GM04504 (cell line): ENCODE measurements at places on chromosomes 4 and X.

- DNase-seq: peak; percentile 20
Measured at GRCh38 chr4:133483600-133484246, 334.6 kb downstream of the PCDH10 start.

DNA sequence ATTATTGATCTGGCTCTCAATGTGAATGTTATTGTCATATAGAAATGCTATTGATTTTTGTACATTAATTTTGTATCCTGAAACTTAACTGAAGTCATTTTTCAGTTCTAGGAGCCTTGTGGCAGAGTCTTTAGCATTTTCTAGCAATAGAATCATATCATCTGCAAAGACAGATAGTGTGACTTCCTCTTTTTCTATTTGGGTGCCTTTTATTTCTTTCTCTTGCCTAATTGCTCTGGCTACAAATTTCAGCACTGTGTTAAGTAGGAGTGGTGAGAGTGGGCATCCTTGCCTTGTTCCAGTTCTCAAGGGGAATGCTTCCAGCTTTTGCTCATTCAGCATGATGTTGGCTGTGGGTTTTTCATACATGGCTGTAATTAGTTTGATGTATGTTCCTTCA lies 102.7 kb downstream of the SH3BGRL start:
- DNase-seq: no peak

DNA sequence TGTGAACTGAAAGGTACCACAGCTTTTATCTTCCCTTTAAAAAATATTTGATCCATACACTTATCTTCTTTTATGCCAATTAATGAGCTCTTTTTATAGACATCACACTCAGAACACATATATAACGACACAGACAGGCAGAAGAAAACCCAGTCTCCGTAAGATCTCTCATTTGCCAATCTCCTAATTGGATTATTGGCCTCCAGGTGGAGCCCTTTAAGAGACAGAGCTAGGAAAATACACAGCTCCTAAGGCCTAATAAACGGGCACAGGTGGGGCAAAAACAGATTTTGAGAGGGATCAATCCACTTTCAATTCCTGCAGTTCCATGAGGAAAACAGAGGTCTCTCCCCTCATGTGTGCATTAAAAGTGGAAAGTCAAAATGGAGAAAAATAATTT lies 1495.4 kb downstream of the RPA4 start:
- DNase-seq: no peak

- DNase-seq: no peak
Measured at GRCh38 chr4:113636877-113637276, 124.7 kb downstream of the CAMK2D start.

GRCh38 chrX:4668802-4669536 lies 955.5 kb upstream of the PRKX start:
- no peak for DNase-seq

DNA sequence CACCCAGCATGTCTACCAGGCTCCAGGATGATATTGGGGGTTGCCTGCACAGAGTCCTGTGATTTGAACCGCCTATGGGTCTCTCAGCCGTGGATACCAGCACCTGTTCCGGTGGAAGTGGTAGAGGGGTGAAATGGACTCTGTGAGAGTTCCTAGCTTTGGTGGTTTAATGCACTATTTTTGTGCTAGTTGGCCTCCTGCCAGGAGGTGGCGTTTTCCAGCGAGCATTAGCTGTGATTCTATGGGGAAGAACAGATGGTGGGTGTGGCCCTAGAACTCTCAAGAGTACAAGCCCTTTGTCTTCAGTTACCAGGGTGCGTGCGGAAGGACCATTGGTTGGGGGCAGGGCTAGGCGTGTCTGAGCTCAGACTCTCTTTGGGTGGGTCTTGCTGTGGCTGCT lies 316.9 kb upstream of the AMOT start:
- no peak for DNase-seq

DNA sequence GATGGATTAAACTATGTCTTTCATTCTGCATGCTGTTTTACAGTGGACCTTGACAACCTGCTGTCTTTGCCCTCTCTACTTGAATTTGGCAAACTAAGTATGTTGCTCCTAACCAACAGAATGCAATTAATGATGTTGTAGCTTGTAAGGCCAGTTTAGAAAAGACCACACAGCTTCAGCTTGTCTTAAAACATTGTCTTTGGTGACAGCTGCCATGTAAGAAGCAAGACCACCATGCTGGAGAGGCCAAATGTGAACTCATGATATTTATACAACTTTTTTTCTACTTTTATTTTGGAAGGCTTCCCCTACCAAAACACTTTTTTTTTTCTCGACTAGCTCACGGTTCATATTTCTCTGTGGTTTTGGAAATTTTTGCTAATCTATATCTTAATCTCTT lies 278.0 kb upstream of the GNPDA2 start:
- DNase-seq: no peak

- DNase-seq: no peak
Measured at GRCh38 chr4:85368932-85369331, 106.0 kb upstream of the ARHGAP24 start.

DNA sequence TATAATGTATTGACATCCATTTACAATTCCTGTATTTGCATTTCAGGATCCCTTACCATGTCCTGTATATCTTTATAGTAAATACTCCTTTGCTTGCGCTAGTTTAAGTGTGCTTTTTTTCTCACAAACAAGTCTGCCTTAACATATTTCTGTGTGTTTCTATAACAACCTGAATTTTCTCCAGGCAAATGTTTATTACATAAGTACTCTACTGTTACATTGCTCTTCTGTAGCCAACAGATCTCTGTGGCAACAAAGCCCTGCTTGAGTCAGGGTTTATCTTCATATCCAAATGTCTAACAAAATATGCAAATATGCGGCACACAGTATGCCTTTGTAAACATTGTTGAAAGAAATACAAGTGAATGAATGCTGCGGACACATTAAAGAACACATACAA lies 625.5 kb downstream of the TLL1 start:
- no peak for DNase-seq

DNA sequence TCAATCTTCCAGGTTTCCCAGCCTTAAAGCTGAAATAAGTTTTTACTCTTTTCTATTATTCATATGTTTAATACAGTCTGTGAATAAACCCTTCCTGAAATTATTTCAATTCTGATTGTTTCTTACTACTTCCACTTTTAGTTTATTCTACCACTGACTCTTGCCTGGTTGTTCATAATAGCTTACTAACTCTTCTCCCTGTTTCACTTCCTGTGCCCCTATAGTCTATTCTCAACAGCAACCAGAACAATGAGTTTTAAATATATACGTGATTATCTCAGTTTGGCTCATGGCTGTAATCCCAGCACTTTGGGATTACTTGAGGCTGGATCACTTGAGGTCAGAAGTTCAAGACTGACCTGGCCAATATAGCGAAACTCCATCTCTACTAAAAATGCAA lies 408.0 kb upstream of the SPOCK3 start:
- DNase-seq: no peak

- DNase-seq: no peak
Measured at GRCh38 chrX:122092360-122092759, 1045.0 kb downstream of the GLUD2 start.
